ENCODE measurements at places on chromosomes 4 and X. TPM values are rescaled to one million over a fixed set of nuclear protein-coding genes. Genes with fewer than 3 reads are reported as not detected.

CSAG1 gene
- total RNA-seq = not detected

GRPR gene
- total RNA-seq = 1.8 TPM

GRCh38 chr4:119744580-119744979, 116.0 kb upstream of the PDE5A start:
- DNase-seq = no peak

GRCh38 chr4:80266253-80266901, at the start of gene FGF5:
FGF5 (plus strand) TSS chr4:80266664; CDS start chr4:80266825, 161 bp downstream.
- peak; percentile 39 for DNase-seq

DNA sequence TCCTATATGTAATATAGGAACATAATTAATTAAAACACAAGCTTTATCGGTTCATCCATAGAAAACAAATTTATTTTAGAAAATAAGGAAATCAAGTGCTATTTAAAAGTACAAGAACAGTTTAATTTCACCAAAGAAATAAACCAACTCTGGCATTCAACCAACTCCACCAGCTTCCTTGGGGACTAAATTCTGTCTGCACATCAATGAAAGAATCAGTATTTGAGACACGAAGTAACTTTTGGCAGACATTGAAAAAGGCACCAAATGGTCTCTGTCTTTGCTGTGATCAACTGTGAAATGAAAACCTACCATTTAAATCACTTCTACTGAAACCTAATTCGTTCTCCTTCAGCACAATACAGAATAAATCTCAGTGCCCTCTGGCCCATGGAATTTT, 719.7 kb upstream of the GRIA3 start:
- no peak for DNase-seq
